ENCODE measurements at places on chromosomes 13 and 19.

- DNase-seq, result no peak
Observed at GRCh38 chr19:32171719-32172151, 173.7 kb upstream of the ZNF507 start.

GRCh38 chr19:1560286-1560882 is 7.7 kb downstream of the MEX3D start:
- no peak for DNase-seq

- no peak for DNase-seq
Observed at GRCh38 chr13:113431171-113431570, 22.1 kb downstream of the ADPRHL1 start.

- DNase-seq, result no peak
Observed at GRCh38 chr13:105334211-105334610, 1201.3 kb downstream of the EFNB2 start.

- DNase-seq, result no peak
Observed at GRCh38 chr13:97342136-97342535, 91.8 kb upstream of the RAP2A start.

Data from stimulated activated CD8-positive, alpha-beta memory T cell treated with anti-CD3 and anti-CD28 coated beads, Interleukin-4, amount 100 ng/mL, for 4 hours (primary cell).